ENCODE measurements at places on chromosomes 1 and 21. TPM values are rescaled to one million over a fixed set of nuclear protein-coding genes. Genes with fewer than 3 reads are reported as not detected.

Gene PPIAL4G
- total RNA-seq: not detected

Gene F5
- total RNA-seq: 21.2 TPM

Gene CNKSR1
- total RNA-seq: 1.4 TPM

Gene CFHR5
- total RNA-seq: not detected

Gene NIT1
- total RNA-seq: 33.8 TPM

Gene ERICH3
- total RNA-seq: not detected

Gene FAM229A
- total RNA-seq: 1.7 TPM

DNA sequence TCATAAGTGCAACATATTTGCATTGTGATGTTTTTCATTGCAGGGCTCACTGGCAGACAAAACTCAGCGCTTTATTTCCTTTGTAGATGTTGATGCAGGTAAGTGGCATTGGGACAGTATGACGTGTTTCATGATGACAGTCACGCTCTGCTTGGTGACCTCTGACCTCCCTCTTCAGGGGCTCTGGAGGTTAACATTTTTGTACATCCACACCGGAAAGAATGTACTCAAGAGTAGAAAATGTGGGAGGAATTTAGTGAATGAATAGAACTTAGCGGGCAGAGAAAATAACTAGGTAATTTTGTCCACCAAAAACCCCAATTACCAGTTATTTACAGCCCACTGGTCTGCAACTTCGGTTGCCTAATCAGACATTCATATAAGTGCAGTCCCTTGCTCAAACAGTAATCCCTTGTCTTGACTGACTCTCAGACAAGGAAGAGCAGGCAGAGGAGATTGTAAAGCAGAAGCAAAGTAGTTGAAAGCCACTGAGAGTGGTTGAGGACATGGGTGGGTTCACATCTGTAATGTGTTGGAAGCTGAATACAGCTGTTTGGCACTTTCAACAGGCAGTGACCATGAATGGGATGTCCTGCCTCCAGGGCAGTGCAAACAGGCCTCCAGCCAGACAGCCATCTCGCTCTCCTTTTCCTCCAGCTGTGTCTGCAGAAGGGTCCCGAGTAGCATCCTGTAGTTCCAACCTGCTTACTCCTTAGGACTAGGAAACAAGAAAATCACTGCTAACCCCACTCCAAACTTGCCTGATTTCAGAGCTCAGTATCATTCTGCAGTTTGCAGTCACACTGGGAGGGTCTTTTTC lies 188.9 kb downstream of the NRIP1 start:
- no peak for DNase-seq

- DNase-seq: no peak
These were observed 8.7 kb downstream of the CAPZB start for GRCh38 chr1:19476450-19477190.

DNA sequence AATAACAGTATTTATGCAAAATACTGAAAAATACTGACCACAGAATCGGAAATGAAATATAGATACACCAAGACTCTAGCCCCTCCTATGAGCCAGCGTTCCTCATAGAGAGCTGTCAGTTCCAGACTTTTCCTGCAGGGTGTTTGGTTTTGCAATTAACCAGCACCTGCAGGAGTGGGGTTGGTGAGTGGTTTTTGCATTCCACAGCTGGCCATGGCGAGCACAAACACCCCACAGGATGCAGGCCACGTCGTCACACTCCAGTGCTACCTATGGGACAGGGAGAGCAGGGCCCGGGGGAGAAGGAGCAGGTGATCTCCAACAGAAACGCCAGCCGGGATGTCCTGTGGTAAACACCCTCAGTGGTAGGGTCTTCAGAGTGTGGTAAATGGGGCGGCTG lies 94.1 kb downstream of the ERG start:
- no peak for DNase-seq

DNA sequence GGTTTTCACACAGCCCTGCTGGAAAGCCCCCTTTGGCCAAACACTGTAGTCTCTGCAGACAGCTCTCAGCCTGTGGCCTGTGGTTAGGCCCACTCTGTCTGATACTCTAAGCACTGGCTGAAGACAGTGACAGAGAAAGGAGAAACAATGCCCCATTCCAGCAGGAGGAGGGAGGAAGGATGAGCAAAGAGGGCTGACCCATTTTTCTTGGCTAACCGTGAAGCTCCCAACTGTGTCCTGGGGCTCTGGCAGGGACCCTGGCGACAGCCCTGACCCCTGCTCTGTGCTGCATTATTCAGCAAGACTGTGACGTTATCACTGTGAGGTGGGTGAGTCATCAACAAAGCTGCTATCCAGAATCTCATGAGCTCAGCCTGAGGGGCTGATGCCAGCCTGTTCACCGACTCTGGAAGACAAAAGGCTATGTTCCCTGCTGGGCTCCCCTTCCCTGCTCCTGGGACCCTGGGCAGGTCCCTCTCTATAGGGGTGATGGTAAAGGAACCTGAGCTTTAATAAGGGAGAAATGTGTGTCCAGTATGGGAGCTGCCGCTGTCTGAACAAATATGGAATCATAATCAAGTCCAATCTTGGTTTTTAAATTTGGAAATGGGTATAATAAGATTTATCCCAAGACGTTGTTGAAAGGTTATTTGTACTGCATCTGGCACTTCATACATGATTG lies 107.0 kb downstream of the RHOU start:
- DNase-seq: no peak

DNA sequence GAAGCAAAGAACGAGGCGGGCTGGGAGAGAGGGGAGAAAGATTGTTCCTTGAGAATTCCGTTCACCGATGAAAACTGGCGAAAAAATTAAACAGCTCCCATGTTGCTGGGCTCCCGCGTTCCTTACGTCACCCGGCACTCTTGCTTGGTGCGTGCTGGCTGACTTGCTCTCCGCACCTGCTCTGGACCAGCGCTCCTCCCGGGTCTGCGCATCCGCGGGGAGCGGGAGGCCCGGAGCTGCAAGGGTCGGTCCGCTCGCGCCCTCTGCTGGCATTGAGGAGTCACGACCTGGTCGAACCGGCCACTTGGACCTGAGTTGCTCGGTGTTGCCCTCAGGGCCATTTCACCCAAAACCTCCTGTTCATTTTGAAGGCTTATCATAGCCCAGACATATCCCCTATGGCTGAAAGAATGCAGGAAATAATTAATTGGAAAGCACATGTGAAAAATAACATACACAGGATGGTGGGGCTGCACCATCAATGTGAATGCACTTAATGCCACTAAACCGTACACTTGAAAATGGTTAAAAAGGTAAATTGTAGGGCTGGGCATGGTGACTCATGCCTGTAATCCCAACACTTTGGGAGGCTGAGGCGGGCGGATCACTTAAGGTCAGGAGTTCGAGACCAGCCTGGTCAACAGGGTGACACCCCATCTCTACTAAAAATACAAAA lies 98.9 kb upstream of the BACE2 start:
- DNase-seq: peak; percentile 88

DNA sequence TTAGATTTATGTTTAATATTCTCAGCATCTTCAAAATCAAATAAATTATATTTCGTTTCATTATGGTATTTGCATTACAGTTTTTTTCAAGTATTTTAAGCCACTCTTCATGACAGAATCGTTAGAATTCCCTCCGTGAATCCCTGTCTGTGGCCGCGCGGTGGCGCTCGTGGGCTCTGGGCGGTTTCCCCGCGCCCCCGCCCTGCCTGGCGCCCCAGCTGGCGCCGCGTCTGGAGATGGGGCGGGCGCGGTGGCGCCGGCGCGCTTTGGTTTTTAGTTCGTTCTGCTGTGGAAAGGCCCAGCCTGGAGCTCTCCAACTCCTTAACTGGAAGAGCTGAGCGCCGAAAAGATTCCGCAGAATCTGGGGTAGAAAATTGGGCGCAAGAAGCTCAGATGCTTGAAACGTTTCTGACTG lies 25.7 kb downstream of the PRMT2 start:
- DNase-seq: peak; percentile 74

- DNase-seq: no peak
These were observed 109.2 kb downstream of the TTLL7 start for GRCh38 chr1:83889707-83890106.

- no peak for DNase-seq
These were observed 42.9 kb downstream of the INKA2 start for GRCh38 chr1:111696330-111696729.

GRCh38 chr1:201783572-201783971 lies 45.4 kb upstream of the IPO9 start:
- no peak for DNase-seq

DNA sequence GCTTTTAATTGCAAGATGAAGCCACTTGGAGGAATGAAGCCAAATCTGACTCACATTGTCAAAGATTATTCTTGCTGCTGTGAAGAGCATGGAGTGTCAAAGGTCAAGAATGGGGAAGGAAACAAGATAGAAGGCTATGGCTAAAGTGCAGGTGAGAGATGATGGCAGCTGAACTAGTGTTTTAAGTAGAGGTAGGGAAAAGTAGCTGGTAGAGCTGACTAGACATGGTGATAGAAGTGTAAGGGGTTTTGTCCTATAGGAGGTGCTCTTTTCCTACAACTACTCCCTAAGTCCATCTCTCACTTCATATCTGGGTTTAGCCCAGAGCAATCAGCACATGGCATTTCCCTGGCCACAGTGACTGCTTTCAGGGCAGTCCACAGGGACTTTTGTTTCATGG lies 11.8 kb downstream of the UBE2T start:
- no peak for DNase-seq

GRCh38 chr1:49187056-49187455 lies 410.4 kb upstream of the BEND5 start:
- DNase-seq: no peak

GRCh38 chr21:17461582-17461981 lies 51.3 kb upstream of the CXADR start:
- DNase-seq: no peak

- no peak for DNase-seq
These were observed 7.2 kb upstream of the HHAT start for GRCh38 chr1:210321552-210321951.

DNA sequence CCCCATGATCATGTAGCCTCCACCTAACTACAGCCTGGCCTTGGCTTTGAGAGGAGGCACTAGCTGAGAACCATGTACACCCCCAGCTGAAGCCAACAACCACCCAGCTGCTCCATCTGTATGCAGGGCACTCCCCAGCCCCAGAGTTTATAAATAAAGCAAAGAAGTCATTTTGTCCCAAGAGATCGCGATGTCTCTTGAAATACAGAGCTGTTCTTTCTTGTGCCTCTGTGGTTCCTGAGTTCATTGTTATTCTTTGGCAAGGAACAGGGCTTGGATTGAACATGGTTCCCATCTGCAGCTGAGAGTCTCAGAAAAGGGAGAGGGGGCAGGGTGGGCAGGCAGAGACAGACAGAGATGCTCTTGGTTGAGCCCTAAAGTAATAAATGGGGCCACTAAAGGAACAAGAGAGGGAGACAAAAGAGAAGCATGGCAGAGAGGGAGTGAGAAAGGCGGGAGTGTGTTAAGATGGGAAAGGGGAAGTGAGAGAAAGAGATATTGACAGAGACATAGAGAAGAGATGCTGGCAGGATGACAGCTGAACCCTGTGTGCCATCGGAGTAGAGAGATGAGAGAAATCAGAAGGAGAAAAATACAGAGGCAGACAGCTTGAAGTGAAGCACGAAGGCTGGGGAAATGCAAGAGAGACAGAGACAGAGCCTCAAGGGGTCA lies 63.3 kb downstream of the TNR start:
- DNase-seq: no peak

DNA sequence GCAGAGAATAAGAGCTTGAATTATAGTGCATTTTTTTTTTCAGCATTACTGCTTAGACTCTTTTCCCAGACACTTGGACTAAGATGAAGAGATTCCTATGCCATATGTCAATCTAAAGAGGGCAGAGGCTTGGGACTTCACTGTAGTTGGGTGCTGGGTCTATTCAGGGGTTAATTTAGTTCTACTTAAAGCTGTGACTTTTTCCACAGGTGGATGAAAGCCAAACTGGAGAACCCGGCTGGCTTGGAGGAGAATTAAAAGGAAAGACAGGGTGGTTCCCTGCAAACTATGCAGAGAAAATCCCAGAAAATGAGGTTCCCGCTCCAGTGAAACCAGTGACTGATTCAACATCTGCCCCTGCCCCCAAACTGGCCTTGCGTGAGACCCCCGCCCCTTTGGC lies 104.8 kb downstream of the ATP5PO start:
- DNase-seq: no peak

GRCh38 chr1:50450861-50451653 lies 27.8 kb upstream of the DMRTA2 start:
- no peak for DNase-seq

- DNase-seq: no peak
These were observed 144.8 kb downstream of the ST6GALNAC3 start for GRCh38 chr1:76219366-76219818.

- DNase-seq: no peak
These were observed 101.8 kb downstream of the PBX1 start for GRCh38 chr1:164660775-164661174.

DNA sequence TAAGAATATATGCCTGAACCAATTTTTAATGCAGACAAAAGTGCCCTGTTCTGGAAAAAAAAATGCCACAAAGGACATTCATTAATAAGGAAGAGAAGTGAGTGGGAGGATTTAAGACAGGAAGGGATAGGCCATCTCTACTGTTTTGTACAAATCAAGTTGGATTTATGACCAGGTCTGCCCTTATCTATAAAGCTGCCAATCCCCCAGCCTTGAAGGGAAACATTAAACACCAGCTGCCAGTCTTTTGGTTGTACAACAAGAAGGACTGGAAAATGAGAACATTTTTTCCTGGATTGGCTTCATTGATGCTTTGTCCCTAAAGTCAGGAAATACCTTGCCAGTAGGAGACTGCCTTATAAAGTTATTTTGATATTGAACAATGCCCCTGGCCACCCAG lies 444.0 kb downstream of the NPHP4 start:
- no peak for DNase-seq

GRCh38 chr1:71916894-71917293 lies 365.4 kb downstream of the NEGR1 start:
- DNase-seq: no peak

DNA sequence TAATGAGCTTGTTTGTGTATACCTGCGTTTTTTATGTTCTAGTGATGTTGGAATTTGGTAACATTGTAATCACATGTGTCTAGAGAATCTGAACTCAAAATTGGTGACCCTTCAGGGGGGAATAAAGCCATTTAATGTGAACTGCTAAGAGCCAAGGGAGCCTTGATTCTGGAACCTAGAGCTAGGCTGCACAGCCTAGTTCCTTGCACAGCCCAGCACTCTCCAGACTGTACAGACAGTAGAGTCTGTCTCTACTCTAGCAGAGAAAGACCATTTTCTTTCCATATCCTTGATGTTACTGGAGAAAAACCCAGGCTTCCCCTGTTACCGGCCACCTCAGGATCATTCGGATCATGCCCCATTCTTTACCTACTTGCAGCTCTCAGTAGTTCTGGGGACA lies 8.6 kb downstream of the ARV1 start:
- DNase-seq: no peak

GRCh38 chr1:50453266-50453665 lies 30.0 kb upstream of the DMRTA2 start:
- no peak for DNase-seq

GRCh38 chr1:234724516-234725176 lies 114.7 kb upstream of the IRF2BP2 start:
- peak; percentile 83 for DNase-seq
